ENCODE measurements at places on chromosomes 3 and 15.

- DNase-seq = no peak
Measured at GRCh38 chr15:57550640-57551039, 41.1 kb upstream of the MYZAP start.

- no peak for DNase-seq
Measured at GRCh38 chr3:155015776-155016436, 64.2 kb upstream of the MME start.

- DNase-seq = no peak
Measured at GRCh38 chr15:66670762-66671580, 31.1 kb upstream of the SMAD6 start.

DNA sequence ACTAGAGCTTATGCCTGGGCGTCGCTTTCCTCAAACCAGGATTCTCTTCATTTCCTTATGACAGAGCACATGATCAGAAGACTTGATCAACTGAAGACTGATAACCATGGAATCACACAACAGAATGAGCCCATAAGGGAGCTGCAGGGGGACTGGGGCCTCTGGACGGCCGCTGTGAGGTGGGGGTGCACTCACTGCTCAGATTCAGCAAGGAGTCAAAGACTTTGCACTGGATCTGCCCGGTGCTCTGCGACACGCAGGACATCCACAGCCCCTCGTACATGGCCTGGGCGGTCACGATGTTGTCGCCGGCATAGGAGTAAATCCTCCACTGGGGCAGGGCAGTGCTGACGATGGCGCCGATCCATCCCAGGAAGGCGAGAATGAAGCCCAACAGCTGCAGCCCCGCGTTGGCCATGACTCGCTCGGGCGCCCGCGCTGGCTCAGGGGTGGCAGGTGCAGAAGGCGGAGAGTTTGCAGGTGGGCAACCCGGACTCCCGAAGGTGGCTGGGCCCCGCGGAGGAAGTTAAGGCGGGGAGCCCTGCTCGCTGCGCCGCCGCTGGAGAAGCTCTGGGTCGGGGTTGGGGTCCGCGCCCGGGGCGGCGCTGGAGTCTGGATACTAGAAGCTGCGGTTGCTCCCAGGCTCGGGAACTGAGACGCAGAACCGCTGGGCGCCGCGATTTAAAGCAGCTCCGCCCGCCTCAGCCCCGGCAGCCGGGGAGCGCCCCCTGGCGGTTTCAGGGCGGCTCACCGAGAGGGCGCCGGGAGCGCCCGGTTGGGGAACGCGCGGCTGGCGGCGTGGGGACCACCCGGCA lies at the start of gene CLDN1:
Gene CLDN1, minus strand, starts transcription at position 658 of the 815 bp plus-strand sequence. Its CDS starts 240 bp downstream, at position 418.
- peak; percentile 54 for DNase-seq

GRCh38 chr15:85048430-85048829 lies 66.8 kb downstream of the PDE8A start:
- no peak for DNase-seq

- DNase-seq = no peak
Measured at GRCh38 chr15:40598126-40598525, 4.1 kb downstream of the KNL1 start.

DNA sequence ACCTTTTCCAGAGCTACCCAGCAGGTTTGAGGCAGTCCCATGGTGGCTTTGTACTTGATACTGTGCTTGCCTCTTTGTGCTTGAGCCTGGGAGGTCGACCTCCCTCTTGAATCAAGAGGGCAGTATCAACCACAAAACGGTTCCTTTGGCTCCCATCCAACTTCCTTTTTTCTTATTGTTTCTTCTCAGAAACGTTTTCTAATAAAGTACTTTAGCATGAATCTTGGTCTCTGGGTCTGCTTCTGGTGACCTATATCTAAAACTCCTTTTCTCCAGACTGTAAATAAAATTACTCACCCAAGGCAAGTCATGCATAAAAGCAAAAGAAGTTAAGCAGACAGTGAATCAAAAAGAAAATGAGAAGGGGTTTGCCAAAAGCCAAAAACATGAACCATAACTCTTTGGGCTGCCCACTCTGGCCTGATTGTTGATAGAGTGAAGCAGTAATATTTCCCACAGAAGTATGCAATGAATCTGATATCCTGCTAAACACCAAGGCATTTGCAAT lies 112.2 kb upstream of the SLC4A7 start:
- no peak for DNase-seq

DNA sequence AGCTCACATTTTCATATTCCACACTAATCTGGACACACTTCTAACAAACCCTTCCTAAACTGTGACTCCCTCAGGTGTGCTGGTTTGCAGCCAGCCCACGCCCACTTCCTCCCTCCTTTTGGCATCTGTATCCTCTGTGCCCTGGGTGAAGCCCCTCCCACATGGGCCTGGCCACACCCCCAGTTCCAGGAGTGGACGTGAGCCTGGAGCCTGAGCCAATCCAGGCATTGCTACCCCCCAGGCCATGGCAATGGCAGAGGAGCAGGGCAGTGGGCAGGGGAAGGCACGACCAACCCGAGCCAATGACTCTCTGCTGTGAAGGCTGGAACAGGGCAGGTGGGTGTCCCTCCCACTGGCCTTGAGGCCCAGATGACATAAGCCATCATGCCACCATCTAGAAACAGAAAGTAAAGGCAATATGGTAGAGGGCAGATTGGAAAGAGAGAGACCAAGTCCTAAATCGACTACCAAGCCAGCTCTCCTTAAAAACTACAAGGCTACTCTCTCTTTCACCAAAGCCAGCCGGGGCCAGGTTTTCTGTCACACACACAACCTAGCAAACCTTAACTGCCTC lies 18.6 kb downstream of the FAM174B start:
- DNase-seq = no peak

DNA sequence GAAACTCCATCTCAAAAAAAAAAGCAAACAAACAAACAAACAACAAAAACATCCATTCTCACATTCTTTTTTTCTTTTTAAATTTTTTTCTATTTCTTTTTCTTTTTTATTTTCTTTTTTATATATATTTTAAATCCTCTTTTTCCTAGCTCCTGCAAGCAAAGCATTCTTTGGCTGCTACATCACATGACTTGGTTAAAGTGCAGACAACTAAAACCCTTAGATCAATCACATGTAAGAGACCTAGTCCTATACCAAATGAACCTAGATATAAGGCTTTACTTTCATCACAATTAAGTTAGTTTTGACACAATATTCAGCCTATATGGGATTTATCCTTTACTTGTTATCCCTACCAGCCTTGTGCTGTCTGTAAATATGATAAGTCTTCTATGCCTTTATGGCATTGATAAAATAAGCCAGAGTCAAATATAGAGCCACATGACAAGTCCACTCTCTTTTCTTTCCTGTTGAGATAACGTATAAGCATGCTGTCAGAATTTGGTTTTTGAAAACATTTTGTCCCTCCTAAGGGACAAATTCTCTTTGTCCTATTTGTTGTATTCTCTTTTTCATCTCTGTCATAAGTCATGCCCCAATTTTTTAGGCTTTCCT lies 11.3 kb downstream of the UBR1 start:
- DNase-seq = no peak

GRCh38 chr3:12582730-12583129 lies 25.8 kb downstream of the MKRN2 start:
- DNase-seq = no peak

DNA sequence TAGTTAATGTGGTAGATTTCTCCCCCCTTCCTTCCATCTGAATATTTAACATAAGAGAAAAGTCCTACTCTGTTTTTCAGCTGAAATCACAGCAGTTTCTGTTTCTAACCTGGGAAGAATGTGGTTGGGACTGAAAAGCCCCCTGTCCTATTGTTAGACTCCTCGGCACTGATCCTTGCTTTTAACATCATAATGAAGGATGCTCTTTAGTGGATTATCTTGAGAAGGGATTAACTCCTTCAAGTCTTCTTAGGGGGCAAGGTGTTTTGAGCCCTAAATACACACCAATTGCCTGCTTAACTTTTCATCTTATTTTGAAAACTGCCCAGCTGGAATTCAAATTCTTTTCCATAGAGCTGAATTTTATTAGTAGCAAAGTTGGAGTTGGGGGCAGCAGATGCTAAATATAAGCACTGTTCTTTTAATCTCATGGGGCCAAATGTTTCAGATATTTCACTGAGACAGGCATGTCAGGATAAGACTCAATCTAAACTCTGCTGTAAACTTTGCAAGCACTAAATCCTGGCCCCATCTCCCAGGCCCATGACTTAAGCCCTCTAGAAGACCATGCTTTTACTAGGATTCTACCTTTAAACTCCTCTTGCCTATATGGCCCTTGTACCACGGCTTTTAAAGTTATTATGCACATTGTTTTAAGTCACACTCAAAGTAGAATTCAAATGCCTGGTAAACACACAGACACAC lies 243.2 kb upstream of the NR2F2 start:
- no peak for DNase-seq

- peak; percentile 55 for DNase-seq
Measured at GRCh38 chr3:150183678-150184425, 213.2 kb upstream of the PFN2 start.

GRCh38 chr3:49772703-49773102 lies 13.6 kb downstream of the IP6K1 start:
- DNase-seq = no peak

DNA sequence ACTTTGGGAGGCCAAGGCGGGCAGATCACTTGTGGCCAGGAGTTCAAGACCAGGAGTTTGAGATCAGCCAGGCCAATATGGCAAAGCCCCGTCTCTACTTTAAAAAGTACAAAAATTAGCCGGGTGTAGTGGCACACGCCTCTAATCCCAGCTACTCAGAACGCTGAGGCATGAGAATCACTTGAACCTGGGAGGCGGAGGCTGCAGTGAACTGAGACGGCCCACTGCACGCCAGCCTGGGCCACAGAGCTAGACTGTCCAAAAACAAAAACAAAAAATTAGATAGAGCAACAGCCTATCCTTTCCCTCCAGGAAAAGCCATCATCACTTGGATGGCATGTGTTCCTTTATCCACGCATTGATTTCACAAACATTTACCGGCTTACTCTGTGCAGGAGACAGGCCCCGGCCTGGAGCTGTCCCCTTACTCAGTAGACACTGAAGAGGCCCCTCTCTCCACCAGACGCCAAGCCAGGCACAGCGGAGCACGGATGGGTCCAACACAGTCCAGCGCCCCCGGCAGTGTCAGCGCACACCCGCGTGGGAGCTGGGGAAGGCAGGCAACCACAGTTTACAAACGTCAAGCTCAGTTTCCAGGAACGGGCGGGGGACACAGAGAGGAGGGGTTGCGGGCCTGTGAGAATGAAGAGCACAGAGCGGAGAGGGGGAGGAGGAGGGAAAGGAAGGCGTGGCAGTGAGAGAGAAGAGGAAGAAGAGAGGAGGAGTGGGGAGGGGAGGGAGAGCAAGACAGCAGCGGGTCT lies 3.1 kb downstream of the GP5 start:
- DNase-seq = no peak

- no peak for DNase-seq
Measured at GRCh38 chr15:95196176-95196915, 965.0 kb downstream of the MCTP2 start.
